Hematopoietic multipotent progenitor cell treated with erythropoietin and hydrocortisone succinate and interleukin-3 and kit ligand, for 17 days (in vitro differentiated cells): ENCODE measurements at places on chromosomes 13 and 19.

- DNase-seq, result no peak
Measured at GRCh38 chr13:40002016-40002415, 346.6 kb downstream of the COG6 start.

GRCh38 chr19:19670070-19670551 is 1.5 kb downstream of the ZNF101 start:
- DNase-seq, result no peak

DNA sequence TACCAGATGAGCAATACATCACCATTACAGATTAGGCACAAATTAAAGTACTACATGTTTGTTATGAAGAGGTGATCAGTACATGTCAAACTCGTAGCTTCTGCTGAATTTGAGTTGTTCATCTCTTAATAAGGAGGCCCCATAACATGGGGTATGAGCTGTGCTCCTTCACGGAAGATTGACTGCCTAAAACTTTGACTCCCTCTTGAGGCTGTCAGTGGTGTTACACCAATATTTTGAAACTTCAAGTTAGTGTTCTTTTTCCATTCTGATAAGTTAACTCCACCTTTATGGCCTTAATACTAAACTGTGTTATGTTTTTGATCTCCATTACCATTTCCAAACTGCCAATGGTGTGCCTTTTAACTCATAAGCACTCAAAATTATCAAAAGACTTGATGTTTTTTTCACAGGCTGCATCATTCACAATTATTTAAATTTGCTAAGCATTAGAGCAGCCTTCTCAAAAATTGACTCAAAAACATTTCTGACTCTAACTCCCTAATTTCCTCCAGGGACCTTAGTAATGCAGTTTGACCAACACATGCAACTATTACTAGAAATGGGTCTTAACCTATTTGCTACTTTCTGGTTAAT is 1591.5 kb downstream of the PCDH9 start:
- DNase-seq, result no peak

DNA sequence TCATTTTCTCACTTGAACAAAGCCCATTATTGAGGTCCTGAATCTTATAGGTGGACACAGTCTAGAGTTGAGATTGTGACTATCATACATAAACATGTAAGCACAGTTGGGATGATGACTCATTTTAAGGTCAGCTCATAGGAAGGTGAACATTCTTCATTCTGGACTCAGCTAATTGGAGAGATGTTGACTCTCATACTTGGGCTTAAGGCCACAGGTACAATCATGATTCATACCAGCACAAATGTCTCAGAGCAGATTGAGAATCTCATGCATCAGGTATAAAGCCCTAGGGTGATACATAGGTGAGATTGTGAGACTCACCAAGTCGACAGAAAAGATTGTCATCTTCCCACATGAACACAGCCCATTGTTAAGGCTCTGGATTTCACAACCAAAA is 62.3 kb upstream of the ZNF724 start:
- DNase-seq, result no peak

- no peak for DNase-seq
Measured at GRCh38 chr19:17910791-17911360, 21.9 kb upstream of the CCDC124 start.

DNA sequence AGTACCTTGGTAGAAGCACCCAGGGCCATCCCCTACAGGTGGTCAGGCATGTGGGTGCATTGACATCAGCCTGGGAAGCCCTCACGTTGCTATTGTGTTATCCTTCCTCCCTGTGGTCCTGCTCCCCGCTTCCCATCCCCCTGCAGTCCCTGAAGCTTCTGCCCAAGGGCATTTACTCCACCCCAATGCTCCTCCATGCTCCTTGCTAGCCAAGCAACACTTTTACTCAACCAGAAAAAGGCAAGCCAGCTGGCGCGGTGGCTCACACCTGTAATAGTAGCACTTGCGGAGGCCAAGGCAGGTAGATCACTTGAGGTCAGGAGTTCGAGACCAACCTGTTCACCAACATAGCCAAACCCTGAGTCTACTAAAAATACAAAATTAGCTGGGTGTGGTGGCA is 54.8 kb upstream of the LATS2 start:
- DNase-seq, result no peak

DNA sequence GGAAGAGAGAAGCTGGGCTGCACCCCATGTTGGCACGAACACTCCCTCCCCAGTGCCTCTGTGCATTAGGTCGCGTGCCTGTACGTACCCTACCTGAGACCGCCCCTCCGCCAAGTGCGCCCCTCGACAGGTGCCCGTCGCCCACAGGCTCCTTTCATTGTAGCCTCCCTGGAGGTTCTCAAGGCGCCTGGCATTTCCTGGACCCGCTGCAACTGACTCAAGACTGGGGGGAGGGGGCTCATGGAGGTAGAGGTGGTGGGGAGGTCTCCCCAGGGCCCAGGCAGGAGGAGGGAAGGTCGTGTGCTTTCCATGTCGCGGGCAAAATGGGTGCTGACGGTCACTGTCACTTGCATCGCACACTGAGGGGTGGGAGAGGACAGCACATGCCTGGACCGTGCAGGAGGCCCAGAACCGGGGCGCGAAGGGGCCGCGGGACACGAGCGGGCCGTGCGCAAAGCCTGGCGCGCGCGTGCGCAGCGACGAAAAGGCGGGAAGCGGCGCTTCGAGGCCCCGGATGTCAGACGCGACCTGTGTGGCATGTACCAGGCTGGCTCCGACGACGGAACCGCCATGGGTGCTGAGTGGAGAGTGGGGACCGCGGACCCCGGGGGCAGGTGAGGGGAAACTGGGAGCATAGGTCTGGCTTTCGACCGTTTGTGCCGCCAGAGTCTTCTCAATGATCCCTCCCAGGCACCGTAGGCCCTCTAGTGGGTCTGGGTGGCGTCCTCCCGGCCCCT is 16.5 kb downstream of the NFIX start:
- no peak for DNase-seq

- no peak for DNase-seq
Measured at GRCh38 chr19:14102756-14103155, 12.2 kb upstream of the SAMD1 start.

- no peak for DNase-seq
Measured at GRCh38 chr19:11159598-11160439, 4.2 kb upstream of the SPC24 start.

- no peak for DNase-seq
Measured at GRCh38 chr13:40235160-40235796, 431.2 kb downstream of the FOXO1 start.

GRCh38 chr19:33622809-33623511 is 1.2 kb downstream of the CHST8 start:
- no peak for DNase-seq

DNA sequence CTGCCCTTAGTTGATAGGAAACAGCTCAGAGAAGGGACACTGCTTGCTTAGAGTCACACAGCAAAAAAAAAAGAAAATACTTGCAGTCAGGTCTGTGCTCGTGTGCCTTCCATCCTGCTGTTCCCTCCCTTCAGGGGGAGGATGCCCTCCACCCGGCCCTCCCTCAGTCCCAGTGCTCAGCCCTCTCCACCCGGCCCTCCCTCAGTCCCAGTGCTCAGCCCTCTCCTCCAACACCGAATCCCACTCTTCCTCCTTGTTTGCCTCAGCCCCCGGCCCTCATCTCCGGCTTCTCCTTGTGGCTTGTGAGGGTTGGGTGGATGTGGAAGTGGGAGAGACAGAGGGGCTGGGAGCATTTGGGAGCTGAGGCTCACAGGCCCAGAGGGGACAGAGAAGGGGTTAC is 5.8 kb downstream of the TFPT start:
- DNase-seq, result no peak

DNA sequence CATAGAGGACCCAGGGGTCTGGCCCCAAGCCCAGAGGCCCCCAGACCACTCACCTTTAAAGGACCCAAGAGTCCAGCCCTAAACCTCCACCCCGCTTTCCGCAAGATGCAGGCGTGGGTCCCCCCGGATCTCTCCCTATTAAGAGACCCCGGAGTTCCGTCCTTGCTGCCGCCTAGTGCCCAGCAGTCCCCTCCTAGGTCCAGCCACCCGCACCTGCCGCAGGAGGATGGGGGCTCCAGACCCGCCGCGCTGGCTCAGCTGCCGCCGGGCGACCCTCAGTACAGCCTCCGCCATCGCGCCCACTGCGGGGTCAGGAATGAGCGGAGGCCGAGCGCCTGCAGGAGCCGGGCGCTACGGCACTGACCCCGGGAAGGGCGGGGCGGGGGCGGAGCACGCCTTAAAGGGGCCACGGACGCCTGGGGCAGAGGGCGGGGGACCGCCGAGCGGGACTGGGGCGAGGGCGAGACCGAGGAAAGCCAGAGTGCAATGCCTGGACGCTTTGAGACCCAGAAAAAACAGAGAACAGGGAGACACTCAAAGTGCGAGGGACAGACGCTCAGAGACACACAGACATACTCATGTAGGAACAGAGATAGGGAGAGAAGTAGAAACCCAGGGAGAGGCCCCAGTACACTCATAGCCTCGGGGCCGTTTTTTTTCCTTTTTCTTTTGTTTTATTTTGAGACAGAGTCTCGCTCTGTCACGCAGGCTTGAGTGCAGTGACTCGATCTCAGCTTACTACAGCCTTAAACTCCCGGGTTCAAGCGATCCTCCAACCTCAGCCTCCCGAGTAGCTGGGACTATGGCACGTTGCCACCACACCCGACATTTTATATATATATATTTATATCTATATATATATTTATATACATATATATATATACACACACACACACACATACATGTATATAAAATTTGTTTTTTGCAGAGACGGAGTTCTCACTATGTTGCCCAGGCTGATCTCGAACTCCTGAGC is at the start of gene ETHE1:
ETHE1 (minus strand) TSS at position 318 of the 976 bp plus-strand sequence; CDS start at position 294, 24 bp downstream.
- peak; percentile 24 for DNase-seq

GRCh38 chr19:52664461-52664860 is 26.3 kb upstream of the ZNF83 start:
- DNase-seq, result no peak

- no peak for DNase-seq
Measured at GRCh38 chr13:111548301-111548700, 227.9 kb downstream of the TEX29 start.

GRCh38 chr19:47470447-47471195 is 1.1 kb downstream of the SLC8A2 start:
- no peak for DNase-seq

DNA sequence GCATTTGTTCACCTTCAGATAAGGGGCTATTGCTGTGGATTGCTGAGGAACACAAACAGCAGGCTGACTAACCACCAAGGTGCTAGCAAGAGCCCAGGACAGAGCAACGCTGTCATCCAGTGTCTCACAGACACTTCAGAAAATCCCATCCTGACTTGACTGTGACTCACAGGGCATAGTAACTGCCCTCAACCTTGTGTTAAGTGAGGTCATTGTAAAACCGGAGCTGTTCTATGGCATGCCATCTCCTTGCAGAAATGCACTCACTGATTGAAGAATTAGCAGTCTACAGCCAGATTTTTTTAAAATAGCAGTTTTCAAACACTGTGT is 51.1 kb downstream of the TNFRSF19 start:
- DNase-seq, result no peak
